NCI-H1105 (cell line): ENCODE measurements at places on chromosomes 12 and 14.

- no peak for DNase-seq
Measured at GRCh38 chr12:38367506-38367905, 50.9 kb downstream of the ALG10B start.

GRCh38 chr12:123250471-123251383 is 17.5 kb downstream of the MTRFR start:
- peak; percentile 68 for DNase-seq

GRCh38 chr14:33720284-33720787 is 230.5 kb downstream of the EGLN3 start:
- no peak for DNase-seq

- DNase-seq: no peak
Measured at GRCh38 chr12:128114485-128114884, 152.5 kb upstream of the TMEM132C start.

DNA sequence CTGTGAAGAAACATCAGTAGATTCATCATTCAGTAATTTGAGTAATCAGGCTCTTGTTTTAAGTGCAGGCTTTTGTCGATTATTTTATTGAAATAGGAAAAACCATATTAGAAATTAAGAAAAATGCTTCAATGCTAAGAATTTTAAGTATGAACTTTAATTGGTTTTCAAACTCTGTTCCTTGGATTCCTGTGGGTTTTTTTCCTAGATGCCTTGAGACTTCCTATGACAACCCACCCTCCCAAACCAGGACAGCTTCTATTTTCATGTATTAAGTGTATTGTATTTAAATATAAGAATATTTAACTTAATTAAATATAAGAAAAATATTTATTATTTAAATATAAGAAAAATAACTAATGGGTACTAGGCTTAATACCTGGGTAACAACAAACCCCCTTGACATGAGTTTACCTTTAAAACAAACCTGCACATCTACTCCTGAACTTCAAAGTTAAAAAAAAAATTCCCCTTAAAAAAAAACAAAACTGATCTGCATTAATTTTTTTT is 3.0 kb downstream of the ARHGAP5 start:
- no peak for DNase-seq

DNA sequence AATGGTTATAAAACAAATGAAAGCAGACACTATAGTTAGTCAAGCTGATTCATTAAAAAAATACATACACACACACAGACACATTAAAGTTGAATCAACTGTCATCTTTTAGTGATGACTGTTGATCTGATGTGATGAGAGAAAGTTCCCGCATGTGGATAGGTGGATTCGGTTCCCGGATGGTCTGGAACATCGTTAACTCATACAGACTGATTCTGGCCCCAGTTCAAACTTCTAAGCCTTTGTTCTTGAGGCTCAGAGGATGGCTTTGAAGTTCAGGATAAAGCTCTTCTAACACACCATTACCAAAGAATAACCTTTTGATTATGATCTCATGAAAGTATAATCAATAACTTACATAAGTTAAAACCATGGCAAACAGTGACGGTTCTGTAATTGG is 27.5 kb downstream of the WIF1 start:
- DNase-seq: no peak

- no peak for DNase-seq
Measured at GRCh38 chr14:70905301-70905700, 2.0 kb upstream of the PCNX1 start.

- no peak for DNase-seq
Measured at GRCh38 chr12:10016881-10017280, 6.5 kb downstream of the CLEC12B start.

- DNase-seq: no peak
Measured at GRCh38 chr12:2979806-2980205, 20.6 kb downstream of the TEAD4 start.

GRCh38 chr12:713281-713875 is 39.0 kb upstream of the WNK1 start:
- no peak for DNase-seq

DNA sequence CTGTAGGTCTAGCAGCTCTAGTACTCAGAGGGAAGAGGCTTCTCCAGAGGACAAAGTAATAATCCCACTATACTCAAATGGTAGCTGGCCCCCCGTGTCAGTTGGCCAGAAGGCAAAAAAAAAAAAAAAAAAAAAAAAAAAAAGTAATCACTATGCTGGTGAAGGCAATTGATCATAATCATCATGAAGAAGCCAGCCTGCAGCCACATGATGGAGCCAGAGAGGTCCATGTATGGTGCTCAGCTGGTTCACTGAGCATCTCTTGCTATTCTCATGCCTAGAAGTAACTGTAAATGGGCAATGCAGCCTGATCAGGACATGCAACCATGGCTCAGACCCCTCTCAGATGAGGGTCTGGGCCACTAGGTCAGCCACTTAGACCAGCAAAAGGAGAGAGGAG is 378.8 kb downstream of the MED13L start:
- no peak for DNase-seq

DNA sequence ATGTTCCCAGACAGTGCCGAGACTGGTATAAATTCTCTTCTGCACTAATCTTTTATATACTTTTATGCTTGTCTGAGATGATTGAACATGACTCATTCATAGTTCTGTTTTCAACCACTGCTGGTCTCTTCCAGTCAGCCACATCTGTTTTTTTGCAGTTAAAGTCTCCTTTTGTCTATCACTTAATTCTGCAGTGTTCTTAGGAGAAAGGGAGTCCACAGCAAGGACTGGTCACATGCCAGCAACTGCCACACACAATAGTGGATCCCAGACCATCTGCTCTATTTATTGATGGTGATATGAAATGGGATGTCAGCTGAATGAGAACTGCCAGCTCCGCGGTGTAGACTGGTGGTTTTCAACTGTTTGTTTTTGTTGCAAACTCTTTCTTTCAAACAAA is 379.8 kb downstream of the MED13L start:
- DNase-seq: no peak

DNA sequence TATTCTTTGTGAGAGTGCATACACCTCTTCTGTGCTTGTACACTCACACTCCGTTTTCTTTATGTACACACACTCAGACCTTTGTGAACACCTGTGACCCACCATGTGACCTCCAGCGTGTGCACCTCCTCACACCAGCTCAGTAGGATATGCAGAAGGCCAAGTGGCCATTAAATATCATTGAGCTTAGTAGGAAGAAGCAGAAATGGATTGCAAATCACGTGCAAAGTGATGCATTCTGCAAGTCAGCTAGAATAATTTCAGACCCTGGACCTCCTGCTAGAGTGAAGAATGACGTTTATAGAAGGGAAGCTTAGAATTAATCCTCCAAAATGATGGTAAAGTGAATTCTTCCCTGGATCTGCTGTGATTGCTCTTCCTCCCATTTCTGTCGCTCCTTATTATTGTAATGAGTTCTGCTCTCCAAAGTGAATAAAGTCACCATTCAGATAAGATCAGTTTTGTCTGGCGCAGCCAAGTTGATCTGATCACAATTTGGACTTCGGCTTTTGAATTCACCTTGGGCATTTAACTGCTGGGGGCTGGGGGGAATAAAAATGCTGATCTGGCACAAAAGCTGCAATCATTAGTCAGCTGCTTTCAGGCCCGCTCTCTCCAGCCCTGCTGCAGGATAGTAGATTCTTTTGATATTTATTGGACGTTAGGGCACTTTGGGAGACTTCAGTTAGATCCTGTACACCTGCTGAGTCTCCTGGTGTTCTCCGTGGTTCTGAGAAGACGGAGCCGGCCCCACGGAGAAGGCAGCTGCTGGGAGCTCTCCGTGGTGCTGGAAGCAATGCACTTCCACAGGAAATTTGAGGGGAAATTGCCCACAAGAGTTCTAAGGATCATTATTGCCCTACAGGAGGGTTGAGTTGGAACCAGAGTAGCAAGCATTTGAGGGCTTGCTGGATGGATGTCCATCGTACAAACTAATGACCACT is 12.4 kb upstream of the NRXN3 start:
- no peak for DNase-seq

DNA sequence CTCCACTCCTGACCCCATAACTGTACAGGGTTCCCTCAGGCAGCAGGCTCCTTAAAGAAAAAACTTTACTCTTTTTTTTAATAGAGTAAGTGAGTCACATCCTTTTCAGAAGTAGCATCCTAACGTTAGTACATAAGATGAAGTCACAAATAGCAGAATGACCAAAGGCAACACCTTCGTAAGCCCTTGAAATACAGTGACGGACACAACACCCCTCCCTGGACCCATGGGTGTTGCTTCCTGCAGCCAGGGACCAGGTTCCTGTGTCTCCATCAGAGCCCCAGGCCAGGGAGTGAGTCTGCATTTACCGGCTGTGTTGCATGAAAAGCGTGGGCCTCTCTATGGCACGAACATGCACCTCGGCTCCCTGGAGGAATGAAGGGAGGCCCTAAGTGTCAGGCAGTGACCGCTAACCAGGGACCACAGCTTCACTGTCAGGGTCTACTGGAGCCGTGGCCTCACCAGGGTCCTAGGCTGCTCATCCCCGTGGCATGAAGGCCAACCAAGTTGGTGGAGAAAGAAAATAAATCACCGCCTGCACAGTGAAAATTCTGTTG is 340.0 kb upstream of the SFSWAP start:
- DNase-seq: no peak

- no peak for DNase-seq
Measured at GRCh38 chr14:82501554-82501953, 967.9 kb upstream of the SEL1L start.

- peak; percentile 38 for DNase-seq
Measured at GRCh38 chr12:121776190-121777098, 17.0 kb downstream of the RHOF start.

DNA sequence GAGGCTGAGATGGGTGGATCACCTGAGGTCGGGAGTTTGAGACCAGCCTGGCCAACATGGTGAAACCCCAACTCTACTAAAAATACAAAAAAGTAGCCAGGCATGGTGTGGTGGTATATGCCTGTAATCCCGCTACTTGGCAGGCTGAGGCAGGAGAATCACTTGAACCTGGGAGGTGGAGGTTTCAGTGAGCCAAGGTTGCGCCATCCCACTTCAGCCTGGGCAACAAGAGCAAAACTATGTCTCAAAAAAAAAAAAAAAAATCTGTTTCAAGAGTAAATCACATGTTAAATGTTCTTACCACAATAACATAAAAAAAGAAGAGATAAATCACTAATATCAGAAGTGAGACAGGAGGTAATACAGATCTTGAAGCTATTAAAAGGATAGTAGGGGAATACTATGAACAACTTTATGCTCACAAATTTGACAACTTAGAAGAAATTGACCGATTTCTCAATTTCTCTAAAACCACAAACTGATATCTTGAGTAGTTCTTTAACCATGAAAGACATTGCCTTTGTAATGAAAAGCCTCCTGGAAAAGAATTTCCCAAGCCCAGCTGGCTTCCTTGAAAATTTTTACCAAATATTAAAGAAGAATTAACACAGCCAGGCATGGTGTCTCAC is 37.7 kb downstream of the TAOK3 start:
- DNase-seq: no peak

DNA sequence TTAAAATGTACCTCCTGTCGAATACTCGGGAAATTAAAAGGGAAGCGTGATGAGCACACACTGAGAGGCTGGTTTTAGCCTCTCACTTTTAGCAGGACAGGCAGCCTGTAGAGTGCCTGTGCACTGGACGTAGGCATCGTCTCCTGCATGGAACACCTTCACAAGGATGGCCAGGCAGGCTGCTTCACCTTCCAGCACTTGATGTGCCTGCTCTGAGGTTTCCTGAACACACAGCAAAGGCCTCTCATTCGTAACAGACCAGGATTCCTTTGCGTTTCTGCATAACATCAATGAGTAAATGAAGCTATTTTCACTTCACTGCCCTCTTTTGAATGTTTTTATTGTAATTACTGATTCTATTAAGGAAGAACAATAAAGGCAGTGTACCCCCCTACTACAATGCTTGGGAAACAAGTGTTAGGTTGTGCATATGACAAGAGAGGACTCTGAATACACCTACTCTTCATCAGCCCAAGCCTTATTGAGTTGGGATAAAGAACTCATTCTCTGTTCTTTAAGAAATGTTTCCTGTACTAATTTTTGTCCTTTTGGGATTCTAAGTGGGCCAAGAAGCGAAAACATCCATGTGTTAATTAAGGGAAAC is 1077.6 kb upstream of the FOXG1 start:
- no peak for DNase-seq

DNA sequence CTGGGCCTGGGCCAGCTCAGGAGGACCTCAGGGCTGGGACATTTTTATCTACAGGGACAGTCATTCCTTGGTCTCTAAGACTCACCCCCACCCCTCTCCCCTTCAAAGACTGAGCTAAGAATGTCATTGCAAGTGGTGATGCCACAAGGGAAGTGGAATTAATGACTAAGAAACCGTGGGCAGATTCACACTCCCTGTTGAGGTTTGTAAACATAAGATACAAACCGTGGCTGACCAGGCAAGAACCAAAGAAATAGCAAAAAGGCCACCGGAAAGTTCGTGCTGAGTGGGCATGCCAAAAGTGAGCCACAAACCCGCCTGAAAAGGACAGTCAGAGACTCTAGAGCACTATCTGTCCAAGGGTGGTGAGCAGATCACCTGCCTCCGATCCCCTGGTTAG is 25.7 kb downstream of the NUAK1 start:
- DNase-seq: no peak

DNA sequence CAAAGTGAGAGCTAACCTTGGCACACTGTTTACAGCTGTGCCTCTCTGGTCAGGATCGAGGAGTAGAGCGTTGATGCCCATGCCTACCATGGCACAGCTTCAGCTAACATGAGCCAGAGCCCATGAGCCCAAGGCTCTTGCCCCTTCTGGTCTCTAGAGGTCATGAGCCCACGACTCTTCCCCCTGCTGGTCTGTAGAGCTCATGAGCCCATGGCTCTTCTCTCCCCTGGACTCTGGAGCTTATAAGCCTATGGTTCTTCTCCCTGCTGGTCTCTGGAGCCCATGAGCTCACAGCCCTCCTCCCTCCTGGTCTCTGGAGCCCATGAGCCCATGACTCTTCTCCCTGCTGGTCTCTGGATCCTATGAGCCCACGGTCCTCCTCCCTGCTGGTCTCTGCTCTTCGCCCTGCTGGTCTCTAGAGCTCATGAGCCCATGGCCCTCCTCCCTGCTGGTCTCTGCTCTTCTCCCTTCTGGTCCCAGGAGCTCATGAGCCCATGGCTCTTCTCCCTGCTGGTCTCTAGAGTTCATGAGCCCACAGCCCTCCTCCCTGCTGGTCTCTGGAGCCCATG is 16.6 kb upstream of the CLMN start:
- DNase-seq: no peak

DNA sequence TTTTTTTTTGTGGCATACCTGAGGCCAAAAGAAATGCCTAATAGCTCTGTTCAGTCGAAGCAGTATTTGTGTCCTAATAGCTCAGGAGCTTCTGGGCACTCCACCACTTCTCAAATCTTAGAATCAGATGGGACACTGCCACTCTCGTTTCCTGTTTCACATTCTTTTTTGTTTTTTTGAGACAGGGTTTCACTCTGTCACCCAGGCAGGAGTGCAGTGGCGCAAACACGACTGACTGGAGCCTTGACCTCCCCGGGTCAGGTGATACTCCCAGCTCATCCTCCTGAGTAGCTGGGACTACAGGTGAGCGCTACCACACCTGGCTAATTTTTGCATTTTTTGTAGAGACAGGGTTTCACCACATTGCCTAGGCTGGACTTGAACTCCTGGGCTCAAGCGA is 52.7 kb downstream of the SPPL3 start:
- no peak for DNase-seq

- DNase-seq: no peak
Measured at GRCh38 chr12:107369679-107370078, 276.3 kb upstream of the CRY1 start.
